ENCODE measurements at places on chromosomes 5 and 9. TPM values are rescaled to one million over a fixed set of nuclear protein-coding genes. Genes with fewer than 3 reads are reported as not detected.

GRCh38 chr5:178433273-178433775 is 156.9 kb downstream of the COL23A1 start:
- no peak for DNase-seq

GRCh38 chr5:132491368-132492364 is 1.1 kb upstream of the IRF1 start:
- DNase-seq, result peak; percentile 70

The GADD45G gene
- total RNA-seq, result 1.2 TPM

GRCh38 chr9:68961587-68961986 is 52.3 kb downstream of the PRKACG start:
- no peak for DNase-seq

DNA sequence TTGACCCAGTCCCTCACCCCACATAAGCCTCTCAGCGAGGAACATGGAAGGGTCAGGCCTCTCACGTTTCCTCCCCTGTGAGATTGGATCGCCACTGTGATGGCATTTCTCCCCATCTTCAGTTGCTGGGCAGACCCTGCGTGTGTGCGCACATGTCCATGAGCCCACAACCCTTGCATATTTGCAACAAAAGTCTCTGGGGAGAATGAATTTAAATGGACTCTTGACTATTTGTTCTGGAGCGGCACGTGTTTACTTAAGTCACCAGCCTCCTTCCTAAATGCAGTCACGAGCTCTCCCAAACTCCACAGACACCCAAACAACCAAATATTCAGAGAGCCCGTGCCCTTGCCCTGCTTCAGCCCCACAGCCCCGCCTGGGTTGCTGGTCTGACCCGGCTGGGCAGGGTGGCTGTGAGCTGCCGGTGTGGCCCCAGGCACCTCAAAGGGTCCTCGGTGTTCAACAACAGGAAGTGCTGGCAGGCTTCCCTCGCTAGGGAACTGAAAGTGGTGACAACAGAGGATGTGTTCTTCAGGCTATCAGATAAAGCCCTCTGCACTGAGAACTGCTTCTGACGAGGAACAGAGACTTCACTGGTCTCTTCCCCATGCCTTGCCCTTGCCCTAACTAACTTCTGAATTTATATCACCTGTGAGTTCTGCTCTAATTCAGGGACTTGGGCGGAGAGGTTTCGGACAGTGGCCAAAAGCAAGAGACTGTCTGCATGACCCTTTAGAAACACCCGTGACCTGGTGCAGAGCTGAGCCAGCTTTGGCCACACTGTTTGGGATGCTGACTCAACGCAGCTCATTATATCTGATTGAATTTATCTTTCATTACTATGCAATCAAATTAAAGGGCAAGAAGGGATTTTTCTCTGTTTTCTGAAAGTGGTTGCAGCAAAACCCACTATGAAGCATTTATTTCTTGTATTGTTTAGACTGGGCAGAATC is 19.2 kb upstream of the CD180 start:
- DNase-seq, result peak; percentile 82

- DNase-seq, result no peak
These were observed 2031.2 kb upstream of the CDH6 start for GRCh38 chr5:29162297-29162696.

DNA sequence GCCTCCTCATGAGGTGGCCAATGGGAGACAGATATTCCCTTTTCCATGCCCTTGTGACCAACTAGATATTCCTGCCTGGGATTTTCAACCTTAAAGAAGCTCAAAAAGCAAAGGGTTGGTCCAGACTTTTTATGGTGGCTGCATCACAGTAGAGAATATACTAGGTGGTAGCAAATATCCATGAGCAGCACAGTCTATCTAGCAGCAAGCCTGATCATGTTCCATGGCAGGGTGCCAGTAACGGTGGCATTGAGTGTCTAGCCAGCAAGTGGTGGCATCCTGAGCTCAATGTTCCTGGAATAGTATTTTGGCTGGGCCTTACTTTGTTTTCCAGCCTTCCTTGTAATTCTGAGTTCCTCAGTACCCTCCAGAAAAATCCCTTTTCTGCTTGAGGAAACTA is 25.8 kb downstream of the CDC25C start:
- peak; percentile 12 for DNase-seq

GRCh38 chr9:129878291-129878690 is 43.0 kb downstream of the USP20 start:
- DNase-seq, result no peak

DNA sequence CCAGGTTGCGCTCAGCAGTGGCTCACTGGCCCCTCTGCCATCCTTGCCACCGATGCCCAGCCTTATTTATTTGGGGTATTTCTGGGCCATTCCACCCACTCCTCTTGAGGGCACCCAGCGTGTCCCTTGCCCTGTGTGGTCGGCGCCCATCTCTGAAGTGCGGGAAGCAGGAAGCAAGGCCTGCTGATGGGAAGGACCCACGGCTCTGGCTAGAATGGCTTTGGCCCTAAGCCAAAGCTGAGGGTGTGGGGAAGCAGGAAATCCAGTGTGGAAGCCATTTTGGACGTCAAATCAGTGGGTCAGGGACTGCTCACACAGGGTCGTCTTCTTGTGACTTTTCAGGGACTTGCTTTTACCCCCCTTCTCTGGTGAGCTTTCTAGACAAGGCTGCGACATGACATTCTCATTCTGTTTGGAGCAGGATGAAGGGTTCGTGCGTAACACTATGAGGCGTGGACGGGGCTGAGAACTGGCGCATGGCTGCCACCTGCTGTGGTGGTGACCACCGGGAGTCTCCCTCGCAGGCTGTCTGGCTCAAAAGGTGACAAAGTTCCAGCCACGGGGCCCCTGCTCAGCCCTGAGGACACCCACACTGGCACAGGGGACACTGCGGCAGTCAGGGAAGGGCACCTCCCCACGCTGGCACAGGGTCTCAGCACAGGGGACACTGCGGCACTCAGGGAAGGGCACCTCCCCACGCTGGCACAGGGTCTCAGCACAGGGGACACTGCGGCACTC is 50.7 kb upstream of the NKD2 start:
- no peak for DNase-seq

GRCh38 chr5:160152287-160152686 is 33.0 kb upstream of the PWWP2A start:
- DNase-seq, result no peak

The ZFP2 gene
- 0.17 TPM for total RNA-seq

The TRAF1 gene
- 85.0 TPM for total RNA-seq

DNA sequence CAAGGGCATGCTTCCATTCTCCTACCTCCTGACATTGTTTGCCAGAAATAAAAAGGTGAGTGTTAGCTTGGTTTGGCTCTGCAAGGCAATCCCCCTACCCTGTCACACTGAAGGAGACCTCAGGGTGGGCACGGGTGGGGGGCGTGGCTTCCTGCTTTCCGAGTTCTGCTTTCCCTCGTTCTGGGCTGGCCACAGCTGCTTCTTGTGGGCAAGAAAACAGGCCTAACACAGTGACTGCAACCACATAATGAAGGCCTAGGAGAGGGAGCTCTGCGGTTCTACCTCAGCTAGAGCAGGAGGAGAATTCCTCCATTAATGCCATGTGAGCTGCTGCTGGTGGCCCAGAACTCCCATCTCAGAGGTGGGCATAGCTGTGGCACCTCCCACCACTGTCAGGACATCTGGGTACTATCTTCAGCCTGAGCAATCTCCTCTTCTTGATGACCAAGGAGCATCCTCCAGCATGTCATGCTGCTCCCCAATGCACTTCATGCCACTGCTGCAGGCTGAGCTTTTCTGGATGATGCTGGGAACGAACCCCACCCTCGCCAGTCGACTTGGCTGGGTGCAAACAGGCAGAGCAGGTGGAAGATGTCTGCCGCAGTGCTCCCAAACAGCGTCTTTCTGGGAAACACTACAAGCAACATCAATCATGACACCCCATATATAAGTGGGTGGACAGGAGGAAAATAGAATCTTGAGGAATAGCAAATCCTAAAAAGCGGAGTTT is 139.5 kb upstream of the RAPGEF1 start:
- no peak for DNase-seq

The PBX3 gene
- 14.3 TPM for total RNA-seq

The CACNA1B gene
- 0.05 TPM for total RNA-seq

DNA sequence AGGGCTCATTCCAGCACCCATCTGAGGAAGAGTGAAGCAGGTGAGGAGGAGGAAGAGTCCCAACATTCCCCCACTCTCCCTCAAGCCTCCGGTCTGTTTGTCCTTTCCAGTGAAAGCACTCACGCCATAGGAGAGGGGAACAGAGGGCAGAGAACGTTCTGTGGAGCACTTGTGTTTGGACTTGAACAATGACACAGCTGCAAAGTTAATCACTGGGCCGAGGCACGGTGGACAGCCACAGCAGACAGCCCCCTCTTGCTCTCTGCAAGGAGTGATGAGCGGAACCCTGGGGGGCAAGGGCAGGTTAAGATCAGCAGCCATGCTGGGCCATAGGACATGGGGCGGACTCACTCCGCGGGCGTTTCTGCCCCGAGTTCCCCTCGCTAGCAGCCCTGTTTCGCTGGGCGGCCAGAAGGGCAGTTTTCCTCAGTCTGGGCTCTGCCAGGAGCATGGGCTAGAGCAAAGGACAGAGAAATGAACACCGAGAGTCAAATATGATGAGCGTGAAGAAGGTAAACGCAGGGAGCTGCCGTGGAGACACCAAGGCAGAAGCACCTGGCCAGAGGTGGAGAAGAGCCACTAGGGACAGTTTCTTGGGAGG is 185.7 kb downstream of the GAPVD1 start:
- no peak for DNase-seq

- DNase-seq, result no peak
These were observed 48.3 kb upstream of the TESK1 start for GRCh38 chr9:35556776-35557175.

The MGAT1 gene
- total RNA-seq, result 70.0 TPM

The SH3TC2 gene
- total RNA-seq, result not detected

The CCDC152 gene
- 8.1 TPM for total RNA-seq

DNA sequence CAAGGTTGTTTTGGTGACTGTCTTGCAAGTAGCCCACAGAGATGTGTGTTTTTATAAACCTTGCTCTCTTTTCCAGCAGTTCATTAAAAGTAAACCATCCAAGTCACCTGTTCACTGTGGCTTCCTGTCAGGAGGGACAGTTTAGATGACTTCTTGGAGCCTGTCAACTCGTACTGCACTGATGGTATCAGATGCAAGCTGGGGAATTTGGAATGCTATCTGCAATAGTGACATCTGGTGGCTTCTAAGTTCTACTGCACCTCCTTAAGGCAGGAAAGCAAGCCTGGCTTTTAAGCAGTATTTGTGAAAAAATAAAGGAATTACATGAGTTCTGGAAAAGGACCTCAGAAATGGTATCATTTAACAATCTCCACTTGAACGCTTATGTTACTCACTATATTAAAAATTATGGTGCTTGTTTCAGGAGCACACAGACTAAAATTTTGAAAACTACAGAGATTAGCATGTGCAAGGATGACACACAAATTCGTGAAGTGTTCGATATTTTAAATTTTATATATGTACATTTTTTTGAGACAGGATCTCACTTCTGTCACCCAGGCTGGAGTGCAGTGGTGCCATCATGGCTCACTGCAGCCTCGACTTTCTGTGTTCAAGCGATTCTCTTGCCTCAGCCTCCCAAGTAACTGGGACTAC is 164.0 kb downstream of the TTC39B start:
- peak; percentile 39 for DNase-seq

DNA sequence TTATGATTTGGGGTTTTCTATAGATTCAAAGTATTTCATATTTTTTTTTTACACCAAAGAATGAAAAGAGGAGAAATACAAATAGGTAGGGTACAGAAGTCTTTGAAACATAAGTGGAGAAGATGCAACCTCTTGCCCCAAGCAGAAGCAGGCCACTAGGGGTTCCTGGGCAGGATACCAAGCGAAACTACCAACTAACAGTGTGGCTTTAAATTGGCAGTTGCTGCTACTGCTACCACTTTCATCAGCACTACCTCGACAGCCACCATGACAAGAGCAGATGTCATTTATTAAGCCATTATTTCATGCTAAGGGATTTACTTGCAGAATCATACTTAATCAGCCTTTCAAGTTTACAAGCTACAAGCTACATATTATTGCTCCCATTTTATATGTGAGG is 288.1 kb downstream of the NR3C1 start:
- DNase-seq, result no peak

DNA sequence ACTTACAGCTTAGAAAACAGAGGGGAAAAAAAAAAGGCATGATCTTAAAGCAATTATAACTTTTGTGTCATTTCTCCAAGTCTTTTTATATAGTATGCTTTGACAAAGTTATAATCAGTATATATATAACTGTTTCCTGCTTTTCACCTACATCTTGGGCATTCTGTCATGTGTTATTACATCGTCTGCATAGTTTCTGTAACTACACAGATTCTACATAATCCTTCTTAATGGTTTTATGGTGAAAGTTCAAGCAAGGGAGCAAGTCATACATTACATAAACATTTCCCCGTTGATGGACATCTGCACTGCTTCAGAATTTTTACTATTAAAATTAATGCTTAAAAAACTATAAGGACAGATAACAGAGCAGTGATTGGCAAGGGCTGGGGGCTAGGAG is 12.1 kb downstream of the FEM1C start:
- no peak for DNase-seq

DNA sequence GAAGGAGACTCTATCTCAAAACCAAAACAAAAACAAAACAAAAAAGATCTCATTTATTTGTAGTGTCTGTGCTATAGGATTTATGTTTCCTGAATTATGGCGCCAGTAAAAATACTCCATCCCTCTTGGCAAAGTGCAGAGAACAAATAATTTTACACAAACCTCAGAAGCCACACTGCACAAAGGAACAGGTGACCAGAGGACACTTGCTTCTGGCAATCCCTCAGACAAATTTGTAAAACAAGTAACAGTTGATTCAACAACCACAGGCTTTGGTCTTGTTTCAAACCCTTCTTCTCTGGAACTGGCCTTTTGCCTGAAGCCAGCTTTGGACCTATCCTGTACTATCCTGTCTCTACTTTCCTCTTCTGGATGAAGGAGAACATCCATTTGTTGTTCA is 502.1 kb downstream of the DMAC1 start:
- no peak for DNase-seq

GRCh38 chr5:7606840-7607465 is 211.0 kb downstream of the ADCY2 start:
- DNase-seq, result no peak

- DNase-seq, result no peak
These were observed 443.4 kb upstream of the ST8SIA4 start for GRCh38 chr5:101346447-101346846.

DNA sequence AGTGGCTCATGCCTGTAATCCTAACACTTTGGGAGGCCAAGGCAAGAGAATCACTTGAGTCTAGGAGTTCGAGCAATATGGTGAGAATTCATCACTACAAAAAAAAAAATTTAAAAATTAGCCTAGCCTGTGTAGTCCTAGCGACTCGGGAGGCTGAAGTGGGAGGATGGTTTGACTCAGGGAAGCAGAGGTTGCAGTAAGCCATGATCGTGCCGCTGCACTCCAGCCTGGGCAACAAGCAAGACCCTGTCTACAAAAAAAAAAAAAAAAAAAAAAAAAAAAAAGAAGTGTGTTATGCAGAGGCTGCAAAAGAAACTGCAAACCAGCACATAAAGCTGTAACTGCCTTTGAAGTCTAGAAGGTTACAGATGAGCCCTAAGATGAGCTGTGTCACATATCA is 116.9 kb upstream of the SLC1A3 start:
- no peak for DNase-seq

GRCh38 chr5:176559683-176560082 is 10.5 kb downstream of the CDHR2 start:
- DNase-seq, result peak; percentile 62

GRCh38 chr9:108271646-108272348 is 584.0 kb downstream of the ACTL7B start:
- no peak for DNase-seq

- no peak for DNase-seq
These were observed 32.1 kb downstream of the ADRB2 start for GRCh38 chr5:148858547-148858946.

- peak; percentile 50 for DNase-seq
These were observed 423.8 kb downstream of the SPOCK1 start for GRCh38 chr5:137075163-137075970.

The TICAM2 gene
- 0.72 TPM for total RNA-seq
